ENCODE measurements at places on chromosomes 3 and 15. TPM values are rescaled to one million over a fixed set of nuclear protein-coding genes. Genes with fewer than 3 reads are reported as not detected.

- DNase-seq, result peak; percentile 69
These were observed 57.6 kb upstream of the NR2E3 start for GRCh38 chr15:71752604-71753289.

COL6A6 gene
- polyA plus RNA-seq, result 83.1 TPM

DNA sequence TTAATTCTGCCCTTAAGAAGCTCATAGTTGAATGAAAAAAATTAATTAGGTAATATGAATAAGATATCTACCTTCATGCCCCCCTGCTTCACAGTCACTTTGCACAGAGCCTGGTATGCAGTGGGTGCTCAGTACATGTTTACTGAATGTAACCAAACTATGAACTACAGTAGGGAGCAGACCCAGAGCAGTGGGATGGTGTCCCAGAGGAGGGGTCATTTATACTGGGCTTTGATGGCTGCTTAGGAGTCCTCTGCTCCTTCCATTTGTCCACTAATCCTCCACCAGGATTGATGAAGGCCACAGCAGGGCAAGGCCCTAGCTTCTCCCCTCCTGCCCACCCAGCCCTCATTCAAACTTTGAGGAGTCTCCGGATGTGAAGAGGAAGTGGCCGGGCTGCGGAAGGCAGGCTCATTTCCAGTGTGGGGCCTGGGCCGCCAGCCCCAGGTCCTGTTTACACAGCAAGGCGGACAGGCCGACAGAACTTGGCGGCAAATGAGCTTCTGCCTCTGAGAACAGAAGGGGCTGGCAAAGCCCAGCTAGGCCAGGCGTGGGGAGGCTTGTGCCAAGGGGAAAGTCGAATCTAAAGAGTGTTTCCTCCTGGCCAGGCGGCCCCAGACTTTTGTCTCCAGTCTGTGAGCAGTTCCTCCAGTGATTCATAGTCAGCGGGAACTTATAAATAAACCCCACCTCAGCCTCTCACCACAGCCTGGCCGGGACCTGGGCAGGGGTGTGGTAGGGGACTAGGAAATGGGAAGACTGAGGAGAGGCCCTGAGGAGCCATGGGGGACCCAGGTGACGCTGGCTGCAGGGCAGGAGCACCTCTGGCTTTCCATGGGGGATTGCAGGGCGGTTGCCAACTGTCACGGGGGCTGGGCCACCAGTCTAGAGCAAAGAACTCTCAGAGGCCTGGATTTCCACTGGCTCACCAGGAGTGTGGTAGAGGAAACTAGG lies 51.6 kb upstream of the LCTL start:
- DNase-seq, result peak; percentile 44

DNA sequence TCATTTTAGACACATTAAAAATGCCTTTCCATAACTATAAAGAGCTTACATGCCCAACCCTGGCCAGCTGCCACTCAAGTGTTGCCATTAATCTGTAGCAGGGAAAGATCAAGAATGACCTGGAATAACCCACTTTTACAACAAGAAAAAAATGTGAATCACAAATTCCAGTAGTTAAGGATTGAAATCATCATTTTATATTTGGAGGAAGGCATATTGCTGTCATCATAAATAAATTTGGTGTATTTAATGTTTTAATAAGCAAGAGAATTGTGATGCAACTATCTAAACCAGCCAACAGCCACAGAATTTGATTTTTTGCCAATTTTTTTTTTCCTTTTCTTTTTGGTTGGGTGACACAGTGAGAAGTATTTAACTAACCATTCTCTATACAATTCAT lies 240.0 kb upstream of the SEMA6D start:
- no peak for DNase-seq

ANKRD63 gene
- polyA plus RNA-seq, result 0.40 TPM

ZNF860 gene
- polyA plus RNA-seq, result 0.63 TPM

- no peak for DNase-seq
These were observed 285.1 kb upstream of the CDIN1 start for GRCh38 chr15:36294359-36294758.

PLA2G4D gene
- polyA plus RNA-seq, result 0.08 TPM

FEZF2 gene
- not detected for polyA plus RNA-seq

DNA sequence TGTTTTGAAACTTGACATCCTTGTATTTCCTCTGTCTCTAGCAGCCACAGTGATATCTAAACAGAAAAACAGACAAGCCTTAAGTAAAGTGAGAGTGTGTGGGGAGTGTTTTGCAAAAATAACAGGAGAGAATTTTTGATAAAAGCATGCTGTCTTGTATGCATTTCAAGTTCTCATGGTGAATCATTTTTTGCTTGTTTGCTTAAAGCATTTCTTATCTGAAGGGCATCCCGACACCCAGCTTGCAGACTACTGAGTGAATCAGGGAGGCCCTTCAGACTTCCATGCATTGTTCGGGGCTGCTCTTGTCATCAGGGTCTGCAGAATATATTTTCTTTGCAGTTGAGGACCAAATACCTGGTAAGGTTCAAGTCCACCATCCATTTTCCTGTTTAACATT lies 8.5 kb downstream of the CGNL1 start:
- DNase-seq, result no peak

FOXL2NB gene
- 0.08 TPM for polyA plus RNA-seq

- no peak for DNase-seq
These were observed 21.0 kb upstream of the TICRR start for GRCh38 chr15:89554247-89554646.

DNA sequence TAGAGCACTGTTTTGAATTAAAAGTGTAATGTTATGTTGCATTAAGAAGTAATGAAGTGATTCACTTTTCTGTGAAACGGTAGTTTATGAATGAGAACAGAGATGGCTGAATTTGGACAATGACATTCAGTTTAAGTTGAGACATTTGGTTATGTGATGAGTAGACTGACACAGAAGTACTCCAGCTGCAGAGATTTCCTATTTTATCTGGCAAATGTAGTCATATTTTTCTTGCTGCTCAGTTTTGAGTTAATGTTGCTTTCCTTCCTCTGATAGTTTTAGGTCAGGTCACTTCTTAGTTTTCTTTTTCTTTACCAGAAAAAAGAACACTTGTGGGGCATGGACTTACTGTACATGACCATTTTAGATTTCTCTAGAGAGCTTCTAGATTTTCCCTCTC lies 51.2 kb downstream of the ASB7 start:
- no peak for DNase-seq

GRCh38 chr3:64667138-64667537 lies 20.7 kb downstream of the ADAMTS9 start:
- DNase-seq, result peak; percentile 20

- DNase-seq, result peak; percentile 3
These were observed 466.1 kb upstream of the ATP11B start for GRCh38 chr3:182327196-182327681.

DNA sequence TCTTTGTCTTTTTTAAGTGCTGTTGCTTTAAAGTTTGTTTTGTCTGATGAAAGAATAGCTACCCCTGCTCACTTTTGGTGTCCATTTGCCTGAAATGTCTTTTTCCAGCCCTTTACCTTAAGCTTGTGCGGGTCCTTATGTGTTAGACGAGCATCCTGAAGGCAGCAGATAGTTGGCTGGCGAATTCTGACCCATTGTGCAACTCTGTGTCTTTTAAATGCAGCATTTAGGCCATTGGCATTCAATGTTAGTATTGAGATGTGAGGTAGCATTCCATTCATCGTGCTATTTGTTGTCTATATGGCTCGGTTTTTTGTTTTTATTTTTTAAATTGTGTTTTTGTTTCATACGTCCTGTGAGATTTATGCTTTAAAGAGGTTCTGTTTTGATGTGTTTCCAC lies 55.0 kb downstream of the ZDHHC19 start:
- no peak for DNase-seq

DNA sequence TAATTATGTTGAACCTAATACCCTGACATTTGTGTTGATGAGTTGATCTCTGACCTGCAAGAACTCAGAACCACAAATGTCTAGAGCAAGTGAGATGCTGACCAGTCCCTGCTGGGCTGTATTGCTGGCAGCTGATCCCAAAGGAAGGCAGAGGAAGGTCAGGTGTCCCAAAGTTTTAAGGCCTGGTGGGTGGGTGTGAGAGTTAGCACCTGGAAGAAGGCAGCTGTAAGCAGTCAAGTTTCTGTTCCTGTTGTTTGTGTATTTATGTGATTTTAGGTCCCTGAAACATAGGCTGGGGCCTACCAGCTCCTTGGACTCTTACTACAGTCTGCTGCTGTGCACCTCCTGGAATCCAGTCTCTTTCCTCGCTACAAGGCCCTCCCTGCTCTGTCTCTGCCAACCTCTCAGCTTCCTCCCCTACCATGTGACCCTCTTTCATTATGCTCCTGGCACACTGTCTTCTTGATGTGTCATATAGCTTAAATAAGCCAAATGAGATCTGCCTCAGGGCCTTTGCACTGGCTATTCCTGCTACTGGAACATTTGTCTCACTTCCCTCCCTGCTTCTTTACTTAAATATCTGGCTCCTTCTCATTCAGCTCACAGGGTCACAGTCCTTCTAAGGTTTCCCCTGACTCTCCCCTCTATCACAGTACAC lies 31.0 kb upstream of the ATOSA start:
- no peak for DNase-seq

DNA sequence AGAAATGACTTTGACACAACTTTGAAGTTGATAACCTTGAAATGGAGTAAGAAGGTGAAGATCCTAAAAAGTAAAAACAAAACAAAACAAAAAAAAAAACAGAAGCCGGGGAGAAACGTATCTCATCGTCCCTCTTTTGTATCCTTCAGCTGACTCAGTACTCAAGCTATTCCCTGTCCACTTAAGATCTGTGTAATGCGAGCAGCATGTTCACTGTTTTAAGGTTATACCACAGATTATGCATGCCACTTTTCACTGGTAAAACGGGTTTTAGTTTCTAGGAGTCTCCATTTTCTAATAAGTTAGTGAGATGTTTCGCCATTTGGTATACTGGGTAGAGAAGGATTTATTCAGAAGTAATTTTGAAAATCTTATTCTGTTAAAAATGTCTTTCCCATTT lies 324.3 kb downstream of the FEZF2 start:
- no peak for DNase-seq
